ENCODE measurements at places on chromosomes 11 and 22.

DNA sequence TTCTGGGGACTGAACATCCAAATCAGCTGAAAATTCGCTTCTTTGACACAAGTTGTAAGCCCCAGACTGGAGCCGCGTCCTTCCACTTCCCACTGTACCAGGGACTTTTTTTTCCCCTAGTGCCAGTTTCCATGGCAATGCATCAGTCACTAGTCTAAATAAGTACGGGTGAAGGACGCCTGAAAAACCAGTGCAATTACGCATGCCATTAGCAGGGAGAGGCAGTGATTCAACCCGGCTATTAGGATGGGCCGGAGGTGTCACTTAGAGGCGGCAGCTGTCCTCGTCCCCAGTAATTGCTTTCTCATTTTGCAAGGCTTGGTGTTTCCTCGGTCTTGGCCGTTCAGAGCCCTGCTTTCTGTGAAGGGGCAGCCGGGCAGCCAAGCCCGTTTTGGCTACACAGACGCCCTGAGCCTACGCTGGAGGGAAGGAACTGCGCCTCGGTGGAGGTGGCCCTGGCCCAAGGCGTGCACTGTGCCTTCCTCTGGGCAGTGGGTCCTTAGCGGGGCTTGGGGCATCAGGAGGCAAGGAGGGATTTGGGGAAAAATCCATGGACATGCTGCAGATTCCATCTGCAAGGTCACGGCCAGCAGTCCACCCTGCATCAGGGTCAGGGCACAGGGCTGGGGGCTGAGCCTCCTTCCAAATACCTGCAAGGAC is 319.7 kb downstream of the CTTN start:
- no peak for DNase-seq

GRCh38 chr11:3865388-3866193 is 10.1 kb downstream of the STIM1 start:
- no peak for DNase-seq

DNA sequence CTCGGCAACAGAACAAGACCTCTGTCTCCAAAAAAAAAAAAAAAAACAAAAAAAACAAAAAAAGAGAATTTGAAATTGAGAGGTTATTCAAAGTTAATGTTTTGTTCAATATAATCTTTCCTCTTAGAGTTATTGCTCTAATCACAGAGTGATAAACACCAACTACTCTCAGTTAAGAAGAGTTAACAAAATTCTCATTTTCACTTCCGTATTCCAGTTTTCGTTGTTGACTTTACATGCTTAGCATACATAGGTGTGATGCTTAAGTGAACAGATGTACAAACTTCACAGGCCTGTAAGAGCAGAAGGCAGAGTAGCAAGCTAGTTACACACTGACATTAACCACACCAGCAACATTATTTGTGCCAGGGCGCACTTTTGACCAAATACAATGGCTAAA is 12.3 kb downstream of the EIF4ENIF1 start:
- no peak for DNase-seq

- no peak for DNase-seq
Measured at GRCh38 chr11:131762346-131763110, 392.1 kb downstream of the NTM start.

DNA sequence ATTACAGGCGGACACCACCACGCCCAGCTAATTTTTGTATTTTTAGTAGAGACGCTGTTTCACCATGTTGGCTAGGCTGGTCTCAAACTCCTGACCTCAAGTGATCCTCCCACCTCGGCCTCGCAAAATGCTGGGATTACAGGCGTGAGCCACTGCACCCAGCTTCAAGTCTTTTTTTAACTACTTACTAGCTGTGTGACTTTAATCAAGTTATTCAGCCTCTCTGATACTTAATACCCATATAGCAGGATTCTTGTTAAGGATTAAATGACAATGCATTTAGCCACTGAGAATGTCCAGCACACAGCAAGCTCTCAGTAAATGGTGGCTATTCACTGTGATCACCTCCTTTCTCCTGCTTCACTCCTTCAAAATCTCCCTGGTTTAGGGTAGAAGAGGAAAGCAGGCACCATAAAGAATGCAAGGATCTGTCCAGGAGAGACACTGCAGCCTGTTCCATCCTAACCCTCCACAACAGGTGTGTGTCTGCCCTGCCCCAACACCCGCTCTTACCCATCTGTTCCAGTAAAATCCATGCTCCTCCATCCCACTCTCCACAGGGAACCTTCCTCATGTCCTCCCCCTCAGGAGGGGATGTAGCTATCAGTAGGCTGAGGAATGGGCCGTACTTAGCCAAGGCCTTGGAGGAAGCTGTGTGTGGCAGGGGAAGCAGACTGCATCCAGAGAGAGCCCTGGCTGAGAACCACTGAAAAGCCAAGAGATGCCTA is 69.3 kb downstream of the MICAL3 start:
- no peak for DNase-seq

- no peak for DNase-seq
Measured at GRCh38 chr11:8268530-8269400, 5.1 kb upstream of the LMO1 start.

DNA sequence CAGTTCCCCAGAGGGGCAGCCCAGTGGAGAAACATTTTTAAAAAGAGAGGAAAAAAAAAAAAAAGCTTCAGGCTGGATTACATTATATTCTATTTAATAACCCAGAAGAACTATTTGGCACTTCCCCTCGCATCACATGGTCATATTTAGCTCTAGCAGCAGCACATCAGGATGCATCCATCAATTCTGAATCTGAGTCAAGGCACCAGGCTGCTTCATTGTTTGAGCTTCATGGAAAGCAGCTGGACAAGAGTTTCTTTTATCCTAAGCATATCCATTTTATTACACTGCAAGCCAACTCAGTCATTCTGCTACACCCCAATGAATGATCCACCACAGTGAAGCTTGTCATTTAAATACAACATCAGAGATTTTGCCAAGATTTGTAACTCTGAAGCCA is 10.0 kb downstream of the SPTY2D1 start:
- DNase-seq: no peak

DNA sequence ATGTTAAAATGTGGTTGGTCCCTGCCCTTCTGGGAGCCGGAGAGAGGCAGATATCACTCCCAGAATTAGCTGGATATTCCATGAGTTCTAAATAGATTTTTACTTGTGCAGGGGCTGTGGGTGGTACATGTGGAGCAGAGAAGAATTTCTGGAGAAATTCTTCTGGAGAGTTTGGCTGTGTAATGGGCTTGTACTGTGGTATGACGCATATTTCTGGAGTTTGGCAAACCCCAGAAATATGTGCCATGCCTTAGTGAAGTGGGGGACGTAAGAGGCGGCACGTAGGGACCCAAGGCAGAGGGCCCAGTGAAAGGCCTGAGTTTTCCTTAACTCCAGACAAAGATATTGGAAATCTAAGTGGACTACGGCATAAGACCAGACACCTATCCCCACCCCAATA is 51.3 kb upstream of the TBCEL start:
- no peak for DNase-seq

DNA sequence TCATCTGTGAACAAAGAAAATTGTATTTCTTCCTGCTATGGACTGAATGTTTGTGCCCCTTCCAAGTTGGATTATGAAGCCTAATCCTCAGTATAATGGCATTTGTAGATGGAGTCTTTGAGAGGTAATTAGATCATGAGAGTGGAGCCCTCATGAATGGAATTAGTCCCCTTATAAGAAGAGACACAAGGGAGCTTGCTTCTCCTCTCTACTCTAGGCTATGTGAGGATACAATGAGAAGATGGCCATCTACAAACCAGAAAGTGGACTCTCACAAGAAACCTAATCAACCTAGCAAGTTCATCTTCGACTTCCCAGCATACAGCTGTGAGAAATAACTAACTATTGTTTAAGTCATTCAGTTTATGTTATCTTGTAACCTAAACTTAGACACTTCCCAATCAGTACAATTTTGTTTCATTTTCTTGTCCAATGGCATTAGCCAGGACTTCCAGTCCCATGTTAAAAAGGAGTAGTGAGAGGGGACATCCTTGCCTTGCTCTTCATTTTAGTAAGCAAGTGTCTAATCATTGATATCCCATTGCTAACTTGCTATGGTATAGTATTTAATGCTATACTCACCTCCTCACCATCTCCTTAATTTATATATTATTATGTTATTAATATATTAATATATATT is 45.7 kb downstream of the PDGFD start:
- no peak for DNase-seq

GRCh38 chr11:27701355-27702105 is 1.3 kb upstream of the BDNF start:
- DNase-seq: no peak

- DNase-seq: no peak
Measured at GRCh38 chr22:21933910-21934309, 18.7 kb downstream of the PPM1F start.

DNA sequence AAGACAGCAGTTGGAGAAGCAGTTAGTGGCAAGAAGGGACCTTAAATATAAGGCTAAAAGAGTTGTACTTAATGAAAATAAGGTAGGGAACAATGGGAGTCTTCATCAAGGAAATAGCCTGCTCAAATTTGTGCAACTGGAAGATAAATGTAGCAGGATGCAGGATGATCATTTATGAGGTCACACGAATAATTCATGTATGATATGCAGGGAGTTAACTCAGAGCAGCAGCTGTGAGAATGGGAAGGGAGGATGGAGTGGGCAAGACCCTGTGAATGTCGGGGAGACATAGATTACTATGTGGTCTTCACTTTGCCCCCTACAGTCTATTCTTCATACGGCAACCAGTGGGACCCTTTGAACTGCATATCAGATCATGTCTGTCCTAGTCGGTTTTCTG is 25.2 kb upstream of the BMAL1 start:
- DNase-seq: no peak

- no peak for DNase-seq
Measured at GRCh38 chr11:70550456-70551195, 152.3 kb downstream of the CTTN start.

DNA sequence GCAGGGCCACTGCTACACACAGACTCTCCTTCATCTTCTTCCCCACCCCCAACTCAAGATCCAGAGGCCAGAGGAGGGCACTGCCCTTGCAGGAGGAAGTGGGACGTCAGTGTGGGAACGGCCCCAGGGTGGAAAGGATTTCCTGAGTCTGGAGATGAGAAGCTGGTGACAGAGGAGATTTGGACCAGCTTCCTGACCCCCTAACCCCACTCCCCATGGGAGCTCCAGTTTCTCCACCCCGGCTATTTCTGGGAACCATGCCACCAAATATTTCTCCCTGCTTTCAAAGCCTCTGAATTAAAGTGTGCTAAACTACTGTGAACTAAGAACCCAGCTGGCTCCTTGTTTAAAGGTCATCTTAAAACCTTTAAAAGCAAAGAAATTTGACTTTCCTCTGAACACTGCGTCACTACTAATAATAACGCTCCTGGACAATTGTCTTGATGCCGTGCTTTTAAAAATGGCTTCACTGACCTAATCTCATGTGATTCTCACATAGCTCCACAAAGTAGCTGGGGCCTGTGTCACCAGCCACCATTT is 46.6 kb downstream of the CWC15 start:
- no peak for DNase-seq
